ENCODE measurements at places on chromosomes 3 and 15.
A peak's percentile ranks its signal among the peaks of the same experiment; 100 is the strongest.

DNA sequence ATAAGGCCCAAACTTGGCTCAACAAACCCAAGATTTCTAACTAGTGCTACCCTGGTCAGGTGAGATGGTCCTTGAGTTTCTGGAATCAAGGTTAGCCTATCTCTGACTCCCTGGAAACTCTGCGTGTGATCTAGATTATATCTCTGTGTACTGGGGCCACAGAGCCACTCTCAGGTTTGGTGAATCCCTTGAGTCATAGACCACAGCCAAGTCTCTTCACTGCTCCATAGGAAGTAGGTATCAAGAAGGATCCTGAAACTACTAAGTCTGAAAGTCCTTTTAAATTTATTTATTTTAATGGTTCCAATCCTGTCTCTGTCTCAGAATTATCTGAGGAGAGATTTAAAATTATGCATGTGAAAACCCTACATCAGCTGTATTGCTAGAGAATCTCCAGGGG, 99.1 kb downstream of the TUSC7 start:
- DNase-seq, result no peak

GRCh38 chr3:59573911-59574310, 524.1 kb upstream of the CFAP20DC start:
- DNase-seq, result no peak

- no peak for DNase-seq
Measured at GRCh38 chr3:100002599-100003350, 111.5 kb downstream of the FILIP1L start.

DNA sequence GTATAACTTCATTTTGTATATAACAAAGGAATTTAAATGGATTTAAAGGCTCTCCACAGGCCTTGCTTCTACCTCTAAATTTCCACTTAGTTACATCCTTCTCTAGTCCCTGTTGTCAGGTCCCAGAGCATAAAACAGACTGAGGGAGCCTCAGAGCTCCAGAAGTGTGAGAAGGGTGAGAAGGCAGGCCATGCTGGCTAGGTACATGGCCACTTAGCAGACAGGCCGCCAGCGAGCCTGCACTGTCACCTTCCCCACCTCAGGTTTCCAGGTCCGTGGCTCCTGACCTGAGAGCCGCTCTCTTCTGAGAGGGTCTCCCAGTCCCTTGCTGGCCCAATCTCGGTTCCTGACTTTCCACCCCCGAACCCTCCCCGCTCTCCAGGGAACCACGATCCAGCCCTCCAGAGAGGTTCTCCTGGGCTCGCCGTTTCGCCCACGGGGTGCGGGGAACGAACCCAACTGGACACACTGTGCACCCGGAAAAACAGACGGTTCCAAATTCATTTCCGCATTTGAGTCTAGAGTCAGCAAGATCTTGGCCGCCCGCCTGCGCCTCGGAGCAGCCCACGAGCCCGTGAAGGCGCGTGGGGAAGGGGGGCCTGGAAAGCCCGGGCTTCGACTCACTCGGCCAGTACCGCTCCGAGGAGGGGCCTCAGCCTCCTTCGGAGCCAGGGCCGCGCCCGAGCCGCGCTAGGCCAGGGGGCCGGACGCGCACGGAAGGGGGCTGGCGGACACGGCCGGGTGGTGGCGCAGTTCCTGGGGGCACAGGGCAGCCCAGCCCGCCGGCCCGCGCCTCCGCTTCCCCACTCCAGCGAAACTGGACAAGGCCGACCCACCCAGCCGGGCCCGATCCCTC, 16.7 kb upstream of the SOX2 start:
- no peak for DNase-seq

DNA sequence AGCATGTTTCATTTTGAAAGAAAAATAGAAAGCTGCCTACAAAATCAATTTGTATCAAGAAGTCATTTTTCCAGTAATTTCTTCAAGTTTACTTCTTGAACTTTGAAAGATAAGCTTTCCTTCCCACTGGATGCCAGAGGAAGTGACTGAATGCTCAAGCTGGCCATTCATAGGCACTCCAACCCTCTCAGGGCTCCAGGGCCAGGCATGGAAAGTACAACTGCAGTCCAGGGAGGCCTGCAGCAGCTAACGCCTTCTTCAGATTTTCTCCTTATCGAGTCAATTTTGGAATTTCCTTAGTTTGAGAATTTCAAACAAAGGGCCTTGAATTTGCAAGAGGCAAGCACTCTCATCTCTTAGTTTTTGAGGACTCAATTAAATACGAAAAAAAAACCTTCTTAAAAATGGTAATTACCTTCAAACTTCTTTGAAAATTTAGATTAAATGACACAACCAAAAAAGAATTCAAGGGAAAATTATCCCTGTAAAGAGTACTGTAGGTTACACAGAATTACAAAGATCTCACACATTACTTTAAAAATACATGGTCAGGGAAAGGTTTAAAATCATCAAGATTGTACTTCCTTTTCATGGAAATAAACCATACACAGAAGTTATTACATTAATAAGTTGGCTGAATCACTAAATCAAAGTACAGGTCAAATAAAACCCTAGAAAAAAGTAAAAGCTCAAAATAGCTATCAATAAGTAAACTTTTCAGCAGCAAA, 2.5 kb downstream of the UBP1 start:
- no peak for DNase-seq

GRCh38 chr3:112376241-112376911, 43.4 kb downstream of the CD200 start:
- DNase-seq, result no peak

DNA sequence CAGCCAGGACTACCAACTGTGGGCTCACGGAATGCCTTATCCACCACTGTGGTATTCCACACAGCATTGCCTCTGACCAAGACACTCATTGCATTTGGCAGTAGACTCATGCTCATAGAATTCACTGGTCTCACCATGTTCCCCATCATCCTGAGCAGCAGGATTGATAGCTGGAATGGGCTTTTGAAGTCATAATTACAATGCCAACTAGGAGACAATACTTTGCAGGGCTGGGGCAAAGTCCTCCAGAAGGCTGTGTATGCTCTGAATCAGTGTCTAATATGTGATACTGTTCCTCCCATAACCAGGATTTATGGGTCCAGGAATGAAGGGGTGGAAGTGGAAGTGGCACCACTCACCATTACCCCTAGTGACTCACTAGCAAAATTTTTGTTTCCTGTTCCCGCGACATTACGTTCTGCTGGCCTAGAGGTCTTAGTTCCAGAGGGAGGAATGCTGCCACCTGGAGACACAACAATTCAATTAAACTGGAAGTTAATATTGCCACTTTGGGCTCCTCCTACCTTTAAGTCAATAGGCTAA, 58.6 kb upstream of the CCDC80 start:
- no peak for DNase-seq

- DNase-seq, result no peak
Measured at GRCh38 chr3:37074178-37074577, 80.9 kb downstream of the MLH1 start.

- peak; percentile 59 for DNase-seq
Measured at GRCh38 chr15:94174399-94174802, 57.0 kb upstream of the MCTP2 start.

DNA sequence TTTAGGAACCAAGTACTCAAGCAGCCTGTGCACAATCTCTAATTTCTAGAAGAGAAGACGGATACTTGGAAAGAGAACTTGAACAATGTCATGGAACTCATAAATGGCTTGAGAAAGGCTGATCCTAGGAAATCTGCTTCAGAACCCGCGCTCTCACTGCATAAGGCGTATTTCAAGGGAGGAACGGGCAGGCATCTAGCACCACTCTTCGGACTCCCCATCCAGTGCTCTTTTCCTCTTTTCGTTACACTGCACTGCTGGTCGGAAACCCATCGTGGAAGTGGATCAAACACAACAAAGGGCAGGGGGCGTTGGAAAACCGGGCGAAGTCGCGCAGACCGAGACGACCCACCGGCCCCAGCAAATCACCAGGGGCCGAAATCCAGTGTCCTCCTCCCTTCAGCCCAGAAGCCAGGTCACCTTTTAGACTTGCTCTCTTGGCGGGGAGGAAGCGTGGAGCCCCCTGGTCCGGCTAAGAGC, 539 bp upstream of the TLNRD1 start:
- DNase-seq, result no peak

DNA sequence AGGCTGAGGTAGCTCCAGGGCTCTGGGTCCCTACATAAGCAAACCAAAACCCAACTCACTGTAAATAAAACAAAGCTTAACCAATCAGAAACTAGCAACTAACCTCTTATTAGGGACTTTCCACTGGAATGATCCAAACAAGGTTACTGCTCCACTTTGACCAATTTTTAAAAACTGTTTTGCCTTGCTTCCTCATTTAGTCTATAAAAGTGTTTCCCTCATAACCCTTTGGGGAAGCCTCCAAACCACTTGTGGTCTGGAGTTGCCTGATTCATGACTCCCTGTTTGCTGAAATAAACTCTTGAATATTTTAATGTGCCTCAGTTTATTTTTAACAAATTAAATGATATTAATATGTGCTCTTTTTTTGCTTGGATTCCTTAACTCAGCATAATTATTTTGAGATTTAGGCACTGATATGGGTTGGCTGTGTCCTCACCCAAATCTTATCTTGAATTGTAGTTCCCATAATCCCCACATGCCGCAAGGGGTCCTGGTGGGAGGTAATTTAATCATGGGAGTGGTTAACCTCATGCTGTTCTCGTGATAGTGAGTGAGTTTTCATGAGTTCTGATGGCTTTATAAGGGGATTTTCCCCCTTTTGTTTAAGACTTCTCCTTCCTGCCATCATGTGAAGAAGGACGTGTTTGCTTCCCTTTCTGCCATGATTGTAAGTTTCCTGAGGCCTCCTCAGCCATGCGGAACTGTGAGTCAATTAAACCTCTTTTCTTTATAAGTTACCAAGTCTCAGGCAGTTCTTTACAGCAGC, 90.6 kb downstream of the CD200R1L start:
- no peak for DNase-seq

DNA sequence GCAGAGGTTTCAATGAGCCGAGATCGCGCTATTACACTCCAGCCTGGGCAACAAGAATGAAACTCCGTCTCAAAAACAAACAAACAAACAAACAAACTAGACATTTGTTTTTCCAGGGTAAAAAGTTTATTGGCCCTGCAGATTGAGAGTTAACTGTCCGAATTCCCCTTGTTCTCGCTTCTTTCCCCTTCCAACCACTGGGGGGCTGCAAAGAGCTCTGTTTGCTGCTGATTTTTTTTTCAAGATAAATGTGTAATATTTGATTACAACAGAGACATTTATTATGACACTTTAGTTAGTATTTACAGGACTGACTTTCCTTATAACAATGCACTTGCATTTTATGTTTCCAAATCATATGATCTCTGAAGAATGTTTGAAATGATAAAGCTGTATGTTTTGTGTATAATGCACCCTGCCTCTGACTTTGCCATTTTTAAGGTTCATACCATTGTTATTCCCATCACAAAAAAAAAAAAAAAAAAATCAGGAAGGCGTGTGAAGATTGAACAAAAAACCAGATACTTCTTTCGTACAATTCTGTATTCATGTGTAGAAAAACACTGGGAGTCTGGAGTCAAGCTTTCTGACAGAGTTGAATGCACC, 2.8 kb downstream of the CLSTN2 start:
- peak; percentile 21 for DNase-seq

DNA sequence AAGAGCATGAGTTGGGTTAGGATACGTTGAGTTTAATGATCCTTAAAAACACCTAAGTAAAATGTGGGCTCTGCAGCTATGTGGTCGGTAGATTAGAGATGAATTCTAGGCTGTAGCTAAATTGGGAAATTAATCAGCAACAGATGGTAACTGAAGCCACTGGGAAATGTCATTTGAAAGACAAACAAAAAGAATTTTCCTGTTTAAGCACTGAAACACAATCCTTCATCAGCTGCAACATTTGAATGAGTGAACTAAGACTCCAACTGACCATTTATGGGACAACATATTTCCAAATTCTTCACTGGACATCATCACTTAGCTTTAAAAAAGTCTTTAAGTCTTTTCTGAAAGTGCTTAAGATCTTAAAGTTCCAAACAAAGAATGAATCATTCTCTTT, 226.9 kb downstream of the ZNF385D start:
- DNase-seq, result no peak

GRCh38 chr3:194185221-194185620, 49.3 kb downstream of the HES1 start:
- DNase-seq, result no peak

DNA sequence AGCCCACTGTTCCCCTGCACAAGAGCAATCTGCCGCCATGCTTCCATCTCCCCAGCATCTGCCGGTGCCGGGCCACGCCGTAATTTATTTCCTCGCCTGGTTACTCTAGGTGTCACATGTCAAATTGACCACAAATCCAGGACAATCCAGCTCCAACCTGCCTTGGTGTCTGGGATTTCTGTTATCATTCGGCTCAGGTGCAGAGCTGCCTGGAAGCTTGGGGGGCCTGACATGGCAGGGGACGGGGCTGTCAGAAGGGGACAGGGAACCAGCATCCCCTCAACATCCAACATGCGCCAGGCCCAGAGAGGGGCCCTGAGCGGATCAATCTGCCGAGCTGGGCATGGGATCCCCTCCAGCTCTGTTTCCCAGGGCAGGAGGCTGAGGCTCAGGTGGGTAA, 47.9 kb downstream of the HMCES start:
- no peak for DNase-seq

DNA sequence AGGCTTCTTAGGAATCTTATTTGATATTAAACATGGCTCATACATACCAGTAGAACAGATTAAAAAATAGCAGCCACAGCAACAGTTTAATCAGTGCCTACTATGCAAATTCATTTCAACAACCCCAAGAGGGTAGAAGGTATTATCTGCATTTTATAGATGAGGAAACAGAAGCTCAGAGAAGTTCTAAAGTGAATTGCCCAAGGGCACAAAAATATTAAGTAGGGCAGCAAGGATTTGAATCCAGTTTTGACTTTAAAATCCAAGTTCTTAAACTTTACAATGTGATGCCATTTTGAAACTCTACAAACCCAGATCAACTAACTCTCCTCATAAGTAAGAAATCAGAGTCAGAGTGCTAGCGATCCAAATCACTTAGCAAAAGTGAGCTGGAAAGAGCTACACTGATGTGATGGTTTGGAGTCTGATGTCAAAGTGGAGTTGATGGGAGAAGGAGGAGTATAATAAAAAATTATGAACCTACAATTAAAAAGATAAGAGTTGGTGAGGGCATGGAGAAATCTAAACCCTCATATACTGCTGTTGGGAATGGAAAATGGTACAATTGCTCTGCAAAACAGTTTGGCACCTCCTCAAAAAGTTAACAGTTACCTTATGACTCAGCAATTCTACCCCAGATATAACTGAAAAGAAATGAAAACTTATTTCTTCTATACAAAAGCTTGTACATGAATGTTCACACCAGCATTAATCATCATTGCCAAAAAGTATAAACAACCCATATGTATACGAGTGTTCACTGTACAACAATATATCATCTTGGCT, 51.0 kb upstream of the PLXND1 start:
- peak; percentile 15 for DNase-seq

DNA sequence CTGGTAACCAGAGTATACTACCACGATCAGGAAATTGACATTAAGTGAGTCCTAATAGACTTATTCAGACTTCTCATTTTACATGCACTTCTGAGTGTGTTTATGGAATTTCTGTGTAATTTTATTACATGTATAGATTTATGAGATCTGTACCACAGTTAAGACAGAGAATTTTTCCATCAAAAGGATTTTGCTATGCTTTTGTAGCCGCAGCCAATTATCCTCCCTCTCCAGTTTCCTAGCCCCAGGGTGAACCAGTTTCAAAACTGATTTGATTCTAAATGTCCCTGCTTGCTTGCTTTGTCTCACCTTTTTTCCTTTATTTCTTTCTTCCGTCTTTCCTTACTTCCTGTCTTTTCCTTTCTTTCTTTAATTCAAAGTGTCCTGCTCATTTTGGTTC, 661.2 kb upstream of the BCHE start:
- no peak for DNase-seq

All from activated CD4-positive, alpha-beta T cell treated with anti-CD3 and anti-CD28 coated beads, Interleukin-2, Interleukin-4, amounts not matched to agents 100 ng/mL and 50 ng/mL, durations not matched to agents 16 hours and 8 hours (primary cell).